M059J (cell line): ENCODE measurements at places on chromosomes 11 and 22. TPM values are rescaled to one million over a fixed set of nuclear protein-coding genes. Genes with fewer than 3 reads are reported as not detected.

Gene PATE4
- total RNA-seq = not detected in 2 replicates

Gene CHST1
- 0.02 and 0.17 TPM in 2 replicates for total RNA-seq

Gene CRYBA4
- total RNA-seq = not detected in 2 replicates

Gene GLYAT
- not detected in 2 replicates for total RNA-seq

Gene ACTN3
- total RNA-seq = not detected in 2 replicates

Gene PKP3
- total RNA-seq = 7.9 and 10.6 TPM in 2 replicates

Gene NFRKB
- total RNA-seq = 21.2 and 26.0 TPM in 2 replicates

Gene OR10A2
- total RNA-seq = not detected in 2 replicates

Gene OR9G1
- not detected in 2 replicates for total RNA-seq

Gene LUZP2
- total RNA-seq = 2.0 and 3.2 TPM in 2 replicates

Gene MS4A14
- total RNA-seq = not detected in 2 replicates

Gene DEUP1
- total RNA-seq = not detected in 2 replicates

Gene BTG4
- total RNA-seq = not detected in 2 replicates

Gene MYRF
- 4.3 and 5.0 TPM in 2 replicates for total RNA-seq

Gene MIOX
- not detected in 2 replicates for total RNA-seq

Gene INS
- not detected in 2 replicates for total RNA-seq

Gene OR2AT4
- total RNA-seq = not detected in 2 replicates

Gene TENM4
- total RNA-seq = 5.5 and 22.6 TPM in 2 replicates

Gene NLRP6
- total RNA-seq = not detected in 2 replicates

Gene PDE3B
- not detected in 2 replicates for total RNA-seq

Gene POTEH
- not detected in 2 replicates for total RNA-seq

Gene APOL6
- total RNA-seq = 22.2 and 25.8 TPM in 2 replicates

Gene C11orf98
- total RNA-seq = 83.6 and 86.6 TPM in 2 replicates

Gene LINC01488
- total RNA-seq = not detected in 2 replicates

Gene F2
- total RNA-seq = not detected in 2 replicates

Gene SCN4B
- 17.2 and 26.1 TPM in 2 replicates for total RNA-seq

Gene OR5AP2
- not detected in 2 replicates for total RNA-seq

Gene SMTNL1
- not detected in 2 replicates for total RNA-seq

Gene ZNF408
- 7.2 and 14.6 TPM in 2 replicates for total RNA-seq

Gene OR52W1
- total RNA-seq = not detected in 2 replicates

Gene MRGPRE
- total RNA-seq = not detected in 2 replicates

Gene C1QTNF5
- total RNA-seq = 5.9 and 7.7 TPM in 2 replicates

Gene CTSC
- 338 and 359 TPM in 2 replicates for total RNA-seq

Gene HBG2
- total RNA-seq = not detected in 2 replicates

Gene CD3D
- not detected in 2 replicates for total RNA-seq

Gene SHISAL1
- 0.07 and 0.32 TPM in 2 replicates for total RNA-seq

Gene TPP1
- total RNA-seq = 57.4 and 94.6 TPM in 2 replicates

Gene UBASH3B
- total RNA-seq = 14.9 and 19.3 TPM in 2 replicates

Gene CDHR5
- not detected in 2 replicates for total RNA-seq

Gene OR51B4
- 2.0 TPM in 1 of 2 replicates, not detected in the other for total RNA-seq

Gene GPHA2
- total RNA-seq = not detected in 2 replicates

Gene ST14
- 0.30 and 0.44 TPM in 2 replicates for total RNA-seq

Gene TREH
- not detected in 2 replicates for total RNA-seq

Gene CNTF
- total RNA-seq = 0.17 and 0.89 TPM in 2 replicates

Gene FIBIN
- 0.05 TPM in 1 of 2 replicates, not detected in the other for total RNA-seq

Gene C11orf68
- total RNA-seq = 39.1 and 47.9 TPM in 2 replicates

Gene C11orf21
- total RNA-seq = not detected in 2 replicates

Gene RASL10A
- 0.07 TPM in 1 of 2 replicates, not detected in the other for total RNA-seq

Gene MS4A6A
- not detected in 2 replicates for total RNA-seq

Gene ATG16L2
- total RNA-seq = 2.1 and 3.5 TPM in 2 replicates

Gene CCDC188
- 0.69 TPM in 1 of 2 replicates, not detected in the other for total RNA-seq

Gene RAB39A
- total RNA-seq = 0.10 and 1.2 TPM in 2 replicates

Gene GUCY1A2
- 0.39 and 1.1 TPM in 2 replicates for total RNA-seq

Gene ARHGEF12
- total RNA-seq = 31.0 and 56.6 TPM in 2 replicates

Gene MS4A3
- not detected in 2 replicates for total RNA-seq

Gene GPR83
- 0.02 TPM in 1 of 2 replicates, not detected in the other for total RNA-seq
